ENCODE measurements at places on chromosomes 13 and 19. TPM values are rescaled to one million over a fixed set of nuclear protein-coding genes. Genes with fewer than 3 reads are reported as not detected.

Gene CPB2
- not detected for total RNA-seq

Gene CD177
- total RNA-seq = not detected

Gene CNFN
- not detected for total RNA-seq

Gene OLFM2
- total RNA-seq = not detected

Gene RNF113B
- total RNA-seq = not detected

Gene KRTDAP
- not detected for total RNA-seq

DNA sequence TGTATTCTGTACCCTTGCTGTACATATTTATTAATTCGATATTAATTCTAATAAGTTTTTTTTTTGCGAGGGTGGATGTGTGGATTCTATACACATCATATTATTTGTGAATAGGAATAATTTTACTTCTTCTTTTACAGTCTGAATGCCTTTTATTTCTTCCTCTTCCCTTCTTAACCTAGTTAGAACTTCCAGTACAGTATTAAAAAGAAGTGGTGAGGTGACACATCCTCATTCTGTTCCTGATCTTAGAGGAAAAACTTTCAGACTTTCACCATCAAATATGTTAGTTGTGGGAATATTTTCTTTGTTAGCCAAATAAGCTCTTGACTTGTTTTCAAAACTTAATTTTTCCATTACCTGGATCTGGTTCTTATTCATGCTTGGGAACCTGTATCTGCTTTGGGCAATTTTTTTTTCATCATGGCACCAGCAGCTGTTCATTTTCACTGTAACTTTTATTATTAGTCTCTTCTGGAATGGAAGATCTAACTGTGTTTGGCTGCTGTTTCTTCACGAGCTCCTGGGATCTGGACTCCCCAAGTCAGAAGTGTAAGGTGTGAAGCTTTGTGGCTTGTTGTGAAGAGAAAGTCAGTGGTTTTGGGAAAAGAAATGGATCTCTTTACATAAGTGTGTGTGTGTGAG, 33.1 kb downstream of the RGCC start:
- H3K27ac ChIP-seq = no peak overlapping the region
- H3K36me3 ChIP-seq = no peaks in the 10 kb centered on the region
- peaks cover 23% of the 10 kb centered on the region for H3K4me1 ChIP-seq
- no peak overlapping the region for H3K4me3 ChIP-seq
- H3K27me3 ChIP-seq = no peaks in the 10 kb centered on the region

GRCh38 chr13:28440774-28441504, 54.0 kb downstream of the FLT1 start:
- H3K36me3 ChIP-seq = no peaks in the 10 kb centered on the region
- no peak for DNase-seq
- no peaks in the 10 kb centered on the region for H3K27me3 ChIP-seq
- H3K27ac ChIP-seq = no peak overlapping the region
- H3K4me1 ChIP-seq = no peaks in the 10 kb centered on the region

- peak; percentile 90 for DNase-seq
These were observed 20.6 kb upstream of the USP29 start for GRCh38 chr19:57099199-57099661.

GRCh38 chr13:44147233-44147632, 226.4 kb upstream of the SERP2 start:
- H3K4me3 ChIP-seq = no peak overlapping the region
- H3K4me1 ChIP-seq = peaks cover 6% of the 10 kb centered on the region
- no peak for DNase-seq
- H3K27ac ChIP-seq = no peak overlapping the region

- no peaks in the 10 kb centered on the region for H3K36me3 ChIP-seq
- H3K27ac ChIP-seq = no peak overlapping the region
- no peaks in the 10 kb centered on the region for H3K27me3 ChIP-seq
- no peak overlapping the region for H3K4me3 ChIP-seq
- H3K4me1 ChIP-seq = no peaks in the 10 kb centered on the region
These were observed 1.7 kb upstream of the SHISA2 start for GRCh38 chr13:26053418-26053980.

GRCh38 chr13:26186995-26187394, 35.1 kb downstream of the RNF6 start:
- H3K27me3 ChIP-seq = no peaks in the 10 kb centered on the region
- DNase-seq = no peak
- H3K4me1 ChIP-seq = peaks cover 15% of the 10 kb centered on the region
- H3K36me3 ChIP-seq = no peaks in the 10 kb centered on the region
- H3K27ac ChIP-seq = no peak overlapping the region

- no peaks in the 10 kb centered on the region for H3K27me3 ChIP-seq
- peak; percentile 67 for DNase-seq
- no peaks in the 10 kb centered on the region for H3K36me3 ChIP-seq
- peaks cover 11% of the 10 kb centered on the region for H3K4me1 ChIP-seq
- no peak overlapping the region for H3K4me3 ChIP-seq
- no peak overlapping the region for H3K27ac ChIP-seq
These were observed 37.9 kb downstream of the PCDH8 start for GRCh38 chr13:52810526-52810925.

Data from Karpas-422 (cell line).